ENCODE measurements at places on chromosomes 13 and 19. TPM values are rescaled to one million over a fixed set of nuclear protein-coding genes. Genes with fewer than 3 reads are reported as not detected.

Gene CERS1
- polyA plus RNA-seq = 2.8 TPM

Gene ZSCAN5C
- polyA plus RNA-seq = not detected

Gene GIPC3
- polyA plus RNA-seq = 4.9 TPM

Gene CAMSAP3
- 1.7 TPM for polyA plus RNA-seq

Gene TSKS
- polyA plus RNA-seq = not detected

Gene SIGLEC5
- not detected for polyA plus RNA-seq

Gene ING1
- polyA plus RNA-seq = 8.8 TPM

Gene UBE2S
- polyA plus RNA-seq = 11.9 TPM

Gene PTPRH
- polyA plus RNA-seq = 30.1 TPM

Gene ZNF460
- 0.54 TPM for polyA plus RNA-seq

Gene ACER1
- polyA plus RNA-seq = not detected

Gene SGCG
- 1.3 TPM for polyA plus RNA-seq

Gene DPP9
- 32.1 TPM for polyA plus RNA-seq

Gene DMKN
- 29.3 TPM for polyA plus RNA-seq

Gene PTH2
- polyA plus RNA-seq = not detected

Gene ELAVL3
- polyA plus RNA-seq = 0.47 TPM

Gene ZNF814
- polyA plus RNA-seq = 20.6 TPM

Gene NUP58
- 16.2 TPM for polyA plus RNA-seq

Data from adrenal gland (tissue), 19 donors.